ENCODE measurements at places on chromosomes 5 and 9.

GRCh38 chr5:163815240-163815791 is 309.9 kb downstream of the MAT2B start:
- no peak for DNase-seq

GRCh38 chr9:120874226-120875194 is 2.5 kb downstream of the PHF19 start:
- no peak for DNase-seq

DNA sequence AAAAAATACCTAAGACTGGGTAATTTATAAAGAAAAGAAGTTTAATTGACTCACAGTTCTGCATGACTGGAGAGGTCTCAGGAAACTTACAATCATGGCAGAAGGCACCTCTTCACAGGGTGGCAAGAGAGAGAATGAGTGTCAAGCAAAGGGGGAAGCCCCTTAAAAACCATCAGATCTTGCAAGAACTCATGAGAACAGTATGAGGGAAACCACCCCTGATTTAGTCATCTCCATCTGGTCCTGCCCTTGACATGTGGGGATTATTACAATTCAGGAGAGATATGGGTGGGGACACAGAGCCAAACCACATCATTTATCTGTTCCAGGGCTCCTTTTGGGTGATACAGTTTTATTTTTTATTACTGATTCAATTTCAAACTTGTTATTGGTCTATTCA is 23.2 kb upstream of the ADAMTS16 start:
- DNase-seq: no peak

DNA sequence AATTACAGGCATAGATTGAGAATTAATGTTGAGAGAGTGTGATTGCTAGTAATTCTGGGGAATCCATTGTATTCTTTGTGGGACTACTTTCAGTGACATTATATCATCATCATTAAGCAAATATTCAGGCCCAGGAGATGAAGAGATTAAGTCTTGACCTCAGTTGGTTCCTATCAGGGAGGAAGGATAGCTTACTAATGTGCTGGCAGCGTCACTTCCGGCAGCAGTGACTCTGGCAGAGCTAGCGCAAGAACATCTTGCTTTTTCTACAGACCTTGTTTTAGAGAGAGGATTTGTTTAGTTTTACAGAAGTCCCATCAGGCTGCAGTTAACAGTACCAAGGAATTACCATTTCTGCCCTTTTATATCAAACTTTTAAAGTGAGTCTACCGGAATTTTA is 20.3 kb downstream of the OSTF1 start:
- DNase-seq: no peak

- no peak for DNase-seq
These were observed 11.1 kb downstream of the DPP7 start for GRCh38 chr9:137103206-137103999.

DNA sequence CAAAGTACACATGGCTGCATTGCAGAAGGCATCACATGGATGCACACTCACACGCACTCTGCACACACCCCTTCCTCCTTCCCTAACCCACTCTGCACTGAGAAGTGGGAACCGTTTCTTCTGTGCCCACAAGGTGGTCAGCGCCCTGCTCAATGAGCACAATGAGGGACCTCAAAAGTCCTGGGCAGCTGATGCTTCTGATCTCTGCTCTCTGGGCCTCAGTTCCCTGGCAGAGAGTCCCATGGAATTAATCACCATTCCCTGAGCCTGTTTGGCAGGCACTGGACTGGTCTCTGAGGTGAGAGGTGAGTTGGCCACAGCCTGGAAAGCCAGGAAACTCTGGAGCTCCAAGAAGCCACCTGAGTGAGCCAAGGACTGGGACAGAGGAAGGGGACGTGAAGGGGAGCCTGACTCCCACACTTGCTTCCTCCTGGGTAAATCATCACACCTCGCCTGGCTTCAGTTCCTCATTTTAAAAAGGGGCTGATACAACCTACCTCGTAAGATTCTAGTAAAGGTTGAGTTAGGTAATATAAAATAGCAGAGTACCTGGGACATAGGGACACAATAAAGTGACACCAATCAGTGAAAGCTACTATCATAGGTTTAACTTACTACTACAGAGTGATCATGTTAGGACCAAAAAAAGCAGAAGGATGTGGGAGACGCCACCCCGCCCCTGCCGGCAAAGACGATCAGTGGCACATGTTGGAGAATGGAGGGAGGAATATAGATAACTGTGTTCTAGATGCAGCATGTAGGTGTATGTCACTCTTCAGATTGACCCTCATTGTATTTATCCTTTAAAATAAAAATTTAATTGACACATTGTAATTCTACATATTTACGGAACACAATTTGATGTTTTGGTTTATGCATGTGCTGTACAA is 21.1 kb upstream of the IGFBPL1 start:
- DNase-seq: no peak

GRCh38 chr5:17221843-17222636 is 4.6 kb downstream of the BASP1 start:
- no peak for DNase-seq

- DNase-seq: no peak
These were observed 23.7 kb upstream of the NFIB start for GRCh38 chr9:14337615-14338014.

GRCh38 chr9:135455401-135456030 is 24.1 kb upstream of the PPP1R26 start:
- DNase-seq: no peak

DNA sequence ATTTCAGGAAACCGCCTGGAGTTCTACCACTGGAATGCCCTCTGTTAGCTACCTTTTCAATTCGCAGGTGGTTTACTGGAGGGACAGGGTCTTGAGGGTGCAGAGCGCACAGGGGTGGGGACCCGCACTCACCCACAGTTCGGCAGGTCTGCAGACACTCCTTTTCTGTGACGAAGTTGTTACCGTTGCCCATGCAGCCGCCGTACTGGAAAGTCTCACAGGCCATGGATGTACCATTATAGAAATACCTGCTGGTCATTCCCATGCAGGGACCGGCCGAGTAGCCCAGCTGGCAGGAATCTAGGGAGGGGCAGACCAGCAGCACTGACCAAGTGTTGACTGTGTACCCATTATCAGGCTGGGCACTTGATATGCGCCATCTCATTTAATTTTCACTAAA is 16.8 kb downstream of the AMBP start:
- DNase-seq: no peak

DNA sequence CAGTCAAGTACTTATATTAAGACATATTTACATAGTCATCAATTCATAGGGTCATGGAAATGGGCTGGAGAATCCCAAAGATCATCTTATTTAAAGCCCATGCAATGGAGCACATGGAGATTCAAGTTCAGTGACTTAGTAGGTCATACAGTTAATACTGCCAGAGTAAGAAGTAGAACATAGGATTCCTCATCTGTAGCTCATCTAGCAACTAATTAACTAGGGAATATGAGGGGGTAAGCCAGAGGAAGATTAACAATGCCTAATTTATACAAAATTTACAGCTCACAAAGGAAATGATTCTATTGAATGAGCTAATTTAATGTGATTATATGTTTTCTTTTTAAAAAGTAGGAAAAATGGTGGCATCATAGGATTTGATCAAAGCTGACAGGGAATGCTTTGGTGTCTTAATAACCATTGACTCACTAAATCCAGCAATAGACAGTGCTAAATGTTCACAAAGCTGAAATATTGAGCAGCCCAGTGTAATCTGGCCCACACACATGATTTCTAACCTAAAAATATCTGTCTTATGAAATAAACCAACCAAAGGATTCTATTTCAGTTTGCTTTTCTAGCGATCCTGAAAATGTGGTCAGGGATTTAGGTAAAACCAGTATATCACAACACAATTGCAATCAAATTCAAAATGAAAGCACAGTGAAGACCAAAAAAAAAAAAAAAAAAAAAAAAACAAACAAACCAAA is 53.3 kb downstream of the PRDM6 start:
- no peak for DNase-seq

GRCh38 chr5:170511551-170512258 is 7.9 kb downstream of the KCNIP1 start:
- DNase-seq: no peak

GRCh38 chr5:72152545-72152944 is 45.3 kb downstream of the MAP1B start:
- DNase-seq: no peak

DNA sequence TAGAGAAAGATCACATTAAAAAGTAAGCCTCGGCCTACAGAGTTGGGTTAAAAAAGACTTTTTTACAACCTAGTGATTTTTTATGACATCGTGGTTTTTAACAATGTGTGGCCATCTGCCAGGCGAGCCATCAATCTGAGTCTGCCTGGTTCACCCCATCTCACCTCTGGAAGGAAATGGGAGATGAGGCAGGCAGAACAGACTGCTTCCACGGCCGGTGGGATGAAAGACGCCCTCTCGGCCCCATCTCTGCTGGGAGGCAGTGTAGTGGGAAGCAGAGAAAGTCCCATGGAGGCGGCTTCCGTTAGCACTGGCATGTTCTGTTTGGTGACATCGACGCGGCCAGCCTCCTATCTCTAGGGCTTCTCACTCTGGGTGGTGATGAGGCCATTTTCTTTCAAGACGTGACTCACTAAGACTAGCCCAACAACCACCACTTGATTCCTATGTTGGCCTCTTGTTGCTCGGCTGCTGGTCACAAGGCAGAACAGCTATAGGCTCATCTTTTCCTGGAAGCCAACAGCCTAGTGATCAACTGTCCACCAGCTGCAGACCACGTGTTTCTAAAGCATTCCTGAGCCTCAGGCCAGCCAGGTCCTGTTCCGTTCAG is 132.4 kb upstream of the OTULINL start:
- DNase-seq: no peak

- no peak for DNase-seq
These were observed 263.9 kb downstream of the COX7C start for GRCh38 chr5:86881493-86882090.

DNA sequence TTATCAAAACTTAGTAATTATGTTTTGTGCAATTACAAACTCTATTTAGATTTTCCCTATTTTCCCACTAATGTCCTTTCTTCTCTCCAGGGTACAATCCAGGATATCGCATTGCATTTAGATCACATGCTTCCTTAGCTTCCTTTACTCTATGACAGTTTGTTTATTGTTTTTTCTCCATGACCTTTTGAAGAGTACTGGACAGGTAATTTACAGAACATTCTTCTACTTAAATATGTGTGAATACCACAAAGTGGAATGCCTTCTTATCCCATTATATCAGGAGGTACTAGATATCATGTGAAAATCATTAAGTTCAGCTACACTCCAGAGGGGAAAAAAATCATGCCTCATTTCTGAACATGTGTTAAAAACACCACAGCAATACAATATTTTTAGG is 776.6 kb upstream of the CDH9 start:
- no peak for DNase-seq

GRCh38 chr9:24460781-24461180 is 84.9 kb downstream of the IZUMO3 start:
- no peak for DNase-seq

GRCh38 chr5:175508896-175509295 is 30.5 kb downstream of the SFXN1 start:
- DNase-seq: no peak

GRCh38 chr5:127425868-127426267 is 91.6 kb upstream of the PRRC1 start:
- DNase-seq: no peak

- DNase-seq: no peak
These were observed 163.7 kb downstream of the ALDH1A1 start for GRCh38 chr9:72788966-72789735.

DNA sequence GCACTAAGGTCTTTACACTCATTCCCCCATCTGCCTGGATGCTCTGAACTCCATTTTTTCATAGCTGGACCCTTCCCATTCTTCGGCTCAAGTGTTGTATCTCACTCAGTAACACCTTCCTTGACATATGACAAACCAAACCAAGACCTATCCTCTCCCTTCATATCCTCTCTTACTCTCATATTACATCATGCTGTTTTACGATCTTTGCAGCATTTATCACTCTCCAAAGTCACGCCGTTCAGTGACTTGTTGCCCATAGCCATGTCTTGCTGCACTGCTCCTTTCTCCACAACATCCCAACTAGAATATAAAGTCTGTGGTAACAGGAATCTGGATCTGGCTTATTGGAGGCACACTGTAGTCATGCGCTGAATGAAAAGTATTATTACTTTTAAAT is 923.6 kb upstream of the DMAC1 start:
- DNase-seq: no peak

DNA sequence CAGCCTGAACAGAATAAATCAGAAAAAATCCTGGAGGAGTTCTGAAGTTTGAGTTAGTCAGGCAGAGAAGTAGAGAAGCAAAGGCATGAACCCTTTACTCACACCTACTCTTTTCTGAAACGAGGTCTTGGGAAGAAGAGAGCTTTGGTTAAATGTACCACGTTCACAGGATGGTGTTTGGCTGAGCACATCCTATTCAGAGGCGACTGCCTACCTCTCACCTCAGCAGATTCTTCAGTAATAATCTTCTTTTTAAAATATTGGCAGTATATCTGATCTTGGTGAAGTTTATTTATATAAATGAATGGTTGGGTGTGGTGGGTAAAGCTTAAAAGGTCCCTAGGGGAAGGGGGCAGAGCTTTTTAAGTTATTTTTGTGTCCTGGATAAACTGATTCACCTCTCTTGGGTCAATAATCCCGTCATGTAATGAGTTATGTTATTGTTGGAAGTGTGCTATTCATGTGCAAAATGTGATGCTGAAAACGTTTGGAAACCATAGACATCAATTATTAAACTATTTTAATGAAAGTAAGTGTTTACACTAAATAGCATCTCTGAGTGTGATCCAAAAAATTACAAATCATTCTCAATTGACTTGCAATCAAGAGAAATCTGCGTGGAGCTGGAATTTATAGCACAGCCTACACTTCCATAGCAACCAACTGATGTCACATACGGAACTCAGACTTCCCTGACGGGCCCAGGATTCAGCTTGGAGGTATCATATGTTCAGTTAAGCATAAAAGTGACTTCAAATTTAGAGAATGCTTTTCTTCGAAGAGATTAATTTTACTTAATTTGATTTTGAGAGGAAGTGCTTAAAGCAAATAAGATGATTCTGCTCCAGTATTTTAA is 94.3 kb upstream of the EQTN start:
- DNase-seq: no peak

DNA sequence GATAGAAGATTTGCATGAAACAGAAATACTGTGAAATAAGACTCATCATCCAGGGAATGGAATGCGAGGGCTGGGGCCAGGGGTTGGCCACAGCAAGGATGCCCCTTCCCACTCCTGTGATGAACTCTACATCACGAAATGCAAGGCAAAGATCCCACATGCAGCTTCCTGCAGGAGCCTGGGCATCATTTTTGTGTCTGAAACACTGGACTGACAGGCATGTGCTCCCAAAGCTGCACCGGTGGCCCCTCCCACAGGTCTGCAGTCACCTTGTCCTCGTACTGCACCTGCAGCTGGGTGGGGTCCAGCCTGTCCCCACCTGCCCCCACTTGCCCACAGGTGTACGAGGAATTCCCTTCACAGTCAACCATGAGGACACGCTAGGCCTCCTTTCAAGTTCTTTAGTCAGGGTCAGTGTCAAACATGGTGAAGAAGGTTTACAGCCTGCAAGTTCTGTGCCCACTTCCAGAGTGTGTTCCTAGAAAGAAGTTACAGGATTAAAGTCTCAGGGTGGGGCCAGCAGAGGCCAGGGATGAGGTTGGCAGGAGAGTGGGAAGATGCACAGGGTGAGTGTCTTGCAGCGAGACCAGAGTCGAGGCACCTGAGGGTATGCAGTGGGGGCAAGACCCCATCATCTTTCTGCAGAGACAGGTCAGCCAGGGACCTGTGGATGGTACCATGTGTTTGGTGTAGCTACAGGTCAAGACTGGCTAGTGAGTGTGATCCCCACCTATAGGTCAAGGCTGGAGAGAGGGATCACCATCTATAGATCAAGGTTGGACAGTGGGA is 155.0 kb upstream of the IRX2 start:
- no peak for DNase-seq
